GM12891 (cell line): ENCODE measurements at places on chromosomes 4 and X.

DNA sequence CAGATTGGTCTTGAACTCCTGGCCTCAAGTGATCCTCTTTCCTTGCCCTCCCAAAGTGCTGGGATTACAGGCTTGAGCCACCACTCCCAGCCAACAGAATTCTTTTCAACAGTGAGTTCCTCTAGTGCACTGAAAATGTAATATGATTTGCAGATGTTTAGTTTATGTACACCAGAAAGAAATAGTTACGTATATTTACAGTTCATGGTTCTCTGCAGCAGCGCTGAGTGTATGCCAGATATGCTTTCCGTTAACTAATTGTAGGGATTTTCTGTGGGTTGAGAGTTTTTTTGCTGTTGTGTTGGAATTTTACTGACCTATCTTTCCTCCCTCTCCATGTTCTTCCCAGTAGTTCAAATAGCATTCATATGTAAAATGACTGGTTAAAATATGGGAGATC lies 44.0 kb downstream of the GAB1 start:
- DNase-seq: no peak

DNA sequence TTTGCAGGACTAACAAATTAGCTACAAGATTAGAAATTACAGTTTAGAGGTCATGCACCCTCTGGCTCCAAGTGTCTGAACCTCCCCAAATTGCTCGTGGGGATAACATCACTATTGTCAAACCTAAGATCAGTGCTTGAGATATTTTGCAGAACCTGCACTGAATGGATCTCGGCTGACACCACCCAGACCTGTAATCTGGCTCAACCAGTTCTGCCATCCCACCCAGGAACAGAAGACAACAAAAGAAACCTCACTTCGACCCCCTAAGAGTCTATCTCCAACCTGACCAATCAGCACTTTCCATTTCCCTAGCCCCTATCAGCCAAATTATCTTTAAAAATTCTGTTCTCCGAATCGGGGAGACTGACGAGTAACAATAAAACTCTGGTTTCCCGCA lies 318.7 kb downstream of the NAP1L3 start:
- DNase-seq: no peak

- no peak for DNase-seq
These were observed 77.0 kb downstream of the FBXW7 start for GRCh38 chr4:152458801-152459302.

- no peak for DNase-seq
These were observed 50.8 kb downstream of the SLC2A9 start for GRCh38 chr4:9970399-9971011.

- no peak for DNase-seq
These were observed 165.8 kb downstream of the GASK1B start for GRCh38 chr4:158006990-158007389.

- DNase-seq: no peak
These were observed 102.3 kb downstream of the MSN start for GRCh38 chrX:65769564-65770292.

DNA sequence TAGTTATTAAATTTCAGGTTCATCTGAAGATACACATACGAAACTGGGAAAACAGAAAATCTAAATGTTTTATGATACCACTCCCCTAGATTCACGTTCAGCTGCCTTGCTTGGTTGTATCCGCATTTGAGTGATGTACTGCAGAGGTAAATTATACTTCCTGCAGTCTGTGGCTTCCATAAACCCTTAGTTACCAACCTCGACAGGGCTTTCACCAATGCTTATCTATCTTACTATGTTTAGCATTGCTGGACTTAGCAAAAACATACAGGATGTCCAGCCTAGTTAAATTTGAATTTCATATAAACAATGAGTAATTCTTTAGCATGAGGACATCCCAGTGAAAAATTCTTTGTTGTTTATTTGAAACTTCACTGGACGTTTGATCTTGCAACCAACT lies 108.8 kb downstream of the TMA16 start:
- no peak for DNase-seq

GRCh38 chr4:157043131-157043530 lies 32.8 kb upstream of the GLRB start:
- no peak for DNase-seq

DNA sequence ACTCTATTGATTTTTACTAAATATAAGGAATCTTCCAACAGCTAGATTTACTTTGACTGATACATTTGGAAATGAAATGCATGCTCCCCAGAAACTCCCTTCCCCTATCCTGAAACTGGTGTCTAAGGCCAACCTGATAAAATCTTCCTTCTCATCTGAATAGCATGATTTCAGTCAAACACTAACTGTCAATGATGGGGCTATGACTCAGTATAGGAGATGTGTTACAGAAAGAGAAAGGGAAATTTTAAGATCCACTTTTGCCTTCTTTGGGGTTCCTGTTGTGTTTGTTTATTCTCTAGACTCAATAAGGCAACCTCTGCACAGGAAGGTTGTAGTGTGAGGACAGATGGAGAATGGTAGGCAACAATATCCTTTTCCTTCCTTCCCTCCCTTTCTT lies 160.7 kb downstream of the MOSPD2 start:
- no peak for DNase-seq

DNA sequence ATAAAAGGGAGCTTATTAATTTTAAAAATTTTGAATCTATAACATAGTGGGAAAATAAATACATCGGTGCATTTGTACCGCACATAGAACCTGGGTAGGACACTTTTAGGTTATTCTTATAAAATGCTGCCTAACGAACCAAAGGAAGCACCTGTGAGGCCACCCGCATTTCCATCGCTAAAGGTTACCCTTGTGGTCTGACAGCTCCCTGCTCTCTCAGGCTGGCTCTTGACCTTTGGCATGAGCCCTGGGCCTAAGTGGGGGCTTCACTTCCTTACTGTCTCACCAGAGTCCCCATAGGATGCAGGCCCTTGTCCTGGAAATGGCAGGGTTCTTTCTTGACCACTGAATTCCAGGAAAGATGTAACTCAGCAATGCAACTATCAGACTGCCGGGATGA lies 46.0 kb downstream of the HADH start:
- no peak for DNase-seq

DNA sequence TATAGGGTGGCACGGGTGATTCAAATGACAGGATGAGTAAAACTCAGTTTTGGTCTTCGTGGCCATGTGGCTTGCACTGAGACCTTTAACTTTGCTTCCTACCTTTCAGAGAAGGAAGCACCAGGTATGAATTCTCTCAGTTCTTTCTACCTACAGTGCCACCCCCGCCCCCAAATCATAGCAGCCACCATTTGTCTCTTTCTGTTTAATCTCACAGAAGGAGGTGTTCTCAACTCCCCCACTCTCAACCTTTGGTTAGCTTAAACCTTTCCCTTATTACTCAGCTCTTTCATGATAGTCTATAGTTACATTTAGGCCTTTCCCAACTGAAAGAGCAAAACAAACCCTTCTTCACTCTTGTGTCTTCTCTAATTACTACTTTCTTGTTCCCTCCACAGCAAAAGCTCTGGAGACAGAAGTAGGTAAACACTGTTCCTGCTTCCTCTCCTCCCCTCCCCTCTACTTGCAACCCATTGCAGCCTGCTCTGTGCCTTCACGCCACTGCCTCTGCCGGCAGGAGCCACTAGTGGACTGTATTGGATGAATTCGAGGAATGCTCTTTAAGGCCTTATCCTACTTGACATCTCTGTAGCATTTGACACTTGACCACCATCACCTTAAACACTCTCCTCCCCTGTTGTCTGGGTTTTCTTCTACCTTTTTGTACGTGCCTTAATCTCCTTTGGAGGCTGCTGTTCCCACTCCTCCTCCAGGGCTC lies 123.7 kb downstream of the AFF1 start:
- no peak for DNase-seq

- DNase-seq: no peak
These were observed 31.2 kb downstream of the ATXN3L start for GRCh38 chrX:13288671-13289070.

- DNase-seq: peak; percentile 11
These were observed 69.8 kb downstream of the SHROOM3 start for GRCh38 chr4:76504613-76505465.

DNA sequence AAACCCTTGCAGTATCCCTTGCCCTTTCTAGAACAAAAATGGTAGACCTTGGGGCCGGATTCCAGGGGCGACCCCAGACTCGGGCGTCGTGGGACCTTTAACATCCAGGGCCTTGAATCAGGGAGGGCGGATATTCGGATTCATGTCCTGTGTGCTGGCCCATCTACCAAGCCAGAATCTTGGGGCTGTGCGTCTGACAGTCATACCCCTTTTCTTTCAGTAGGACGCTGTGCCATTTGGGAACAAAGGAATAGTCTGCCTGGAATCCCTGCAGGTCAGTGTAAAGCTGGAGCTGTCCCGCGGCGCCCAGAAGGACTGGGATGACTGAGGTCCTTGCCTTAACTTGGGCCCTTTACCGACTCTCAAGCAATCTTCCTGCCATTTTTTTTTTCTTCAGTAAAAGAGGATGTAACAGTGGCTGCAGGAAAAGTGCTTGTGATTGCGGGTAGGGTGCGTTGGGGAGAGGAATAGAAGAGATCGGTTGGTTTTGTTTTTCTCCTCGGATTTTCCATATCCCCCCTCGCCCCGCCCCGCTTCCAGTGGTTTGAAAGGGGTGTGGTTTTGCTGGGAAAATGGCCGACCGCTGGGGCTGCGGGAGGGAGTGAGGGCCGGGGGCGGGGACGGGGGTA lies 518 bp downstream of the ARMCX1 start:
- no peak for DNase-seq

- DNase-seq: no peak
These were observed 15.0 kb downstream of the APELA start for GRCh38 chr4:164892018-164892417.

GRCh38 chrX:47804315-47804714 lies 32.4 kb upstream of the ZNF81 start:
- no peak for DNase-seq

GRCh38 chrX:49884290-49884862 lies 5.1 kb downstream of the USP27X start:
- DNase-seq: peak; percentile 17

GRCh38 chr4:61204353-61205060 lies 4.4 kb downstream of the ADGRL3 start:
- no peak for DNase-seq

- no peak for DNase-seq
These were observed 47.5 kb downstream of the PTPN13 start for GRCh38 chr4:86641516-86642090.

DNA sequence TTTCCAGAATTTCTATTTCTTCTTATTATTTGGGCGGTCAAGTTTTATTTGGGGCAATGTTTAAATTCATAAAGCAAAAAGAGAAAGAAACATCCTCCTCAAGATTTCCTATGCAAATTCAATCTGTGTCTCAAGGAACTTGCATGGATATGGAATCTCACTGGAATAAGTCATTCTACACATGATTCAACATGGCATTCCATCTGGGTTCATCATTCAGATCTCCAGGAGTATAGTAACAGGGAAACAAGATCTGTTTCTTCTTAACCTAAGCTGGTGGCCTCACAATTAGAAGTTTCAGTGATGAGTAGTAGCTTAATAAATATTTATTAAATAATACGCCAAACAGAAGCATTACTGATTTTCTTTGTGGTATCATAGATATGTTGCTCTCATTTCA lies 19.8 kb downstream of the KLHL34 start:
- DNase-seq: no peak

DNA sequence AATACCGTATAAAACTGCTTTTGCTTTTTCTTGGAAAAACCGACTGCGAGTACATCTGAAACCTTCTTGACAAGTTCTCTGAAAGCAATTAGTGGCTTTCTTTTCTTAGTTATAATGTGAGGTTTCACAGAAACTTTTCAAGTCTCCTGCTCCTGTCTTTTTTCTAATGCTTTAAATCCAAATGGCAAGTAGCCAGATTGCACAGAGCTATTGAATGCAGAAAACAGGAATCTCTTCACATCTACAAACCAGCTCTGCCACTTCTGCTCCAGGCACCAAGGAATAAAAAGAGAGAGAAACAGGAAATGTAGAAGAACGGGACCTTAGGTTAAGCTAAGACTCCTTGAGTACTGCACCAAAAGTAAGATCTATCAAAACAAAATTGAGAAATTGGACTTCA lies 267.3 kb upstream of the TET2 start:
- DNase-seq: peak; percentile 8

DNA sequence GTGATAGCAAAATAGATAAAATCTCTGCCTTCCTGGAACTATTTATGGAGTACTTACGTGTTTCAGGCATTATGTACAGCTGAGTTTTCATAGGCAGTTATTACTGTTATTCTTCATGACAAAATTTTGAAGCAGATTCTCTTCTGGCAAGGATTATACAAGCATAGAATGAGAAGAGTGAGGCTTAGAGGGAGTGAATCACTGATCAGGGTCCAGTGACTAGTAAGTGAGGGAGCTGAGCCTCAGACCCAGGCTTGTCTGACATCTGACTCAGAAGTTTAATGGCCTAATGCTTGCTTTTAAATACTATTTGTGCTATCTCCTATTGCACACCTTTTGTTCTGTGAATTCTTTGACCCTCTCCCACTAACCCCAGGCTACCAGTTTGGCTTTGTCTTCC lies 110.6 kb downstream of the DTHD1 start:
- DNase-seq: no peak

GRCh38 chrX:12118134-12118533 lies 20.1 kb upstream of the FRMPD4 start:
- DNase-seq: no peak

- DNase-seq: no peak
These were observed 477 bp downstream of the FGF5 start for GRCh38 chr4:80266902-80267380.

DNA sequence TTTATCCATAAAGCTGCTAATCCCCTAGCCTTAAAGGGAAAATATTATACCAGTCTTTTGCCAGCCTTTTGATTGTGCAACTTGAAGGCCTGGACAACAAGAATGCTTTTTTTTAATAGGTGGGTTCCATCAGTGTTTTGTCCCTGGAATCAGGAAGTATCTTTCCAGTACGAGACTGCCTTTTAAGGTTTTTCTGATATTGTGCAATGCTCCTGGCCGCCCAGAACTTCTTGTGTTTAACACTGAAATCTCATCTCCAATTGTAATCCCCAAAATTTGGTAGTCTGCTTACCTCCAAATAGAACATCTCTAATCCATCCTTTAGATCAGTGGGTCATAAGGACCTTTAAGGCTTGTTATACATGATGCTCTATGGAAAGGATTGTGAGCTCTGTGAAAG lies 256.7 kb downstream of the NAF1 start:
- DNase-seq: no peak

GRCh38 chr4:69471639-69472038 lies 24.1 kb downstream of the UGT2B4 start:
- DNase-seq: no peak

DNA sequence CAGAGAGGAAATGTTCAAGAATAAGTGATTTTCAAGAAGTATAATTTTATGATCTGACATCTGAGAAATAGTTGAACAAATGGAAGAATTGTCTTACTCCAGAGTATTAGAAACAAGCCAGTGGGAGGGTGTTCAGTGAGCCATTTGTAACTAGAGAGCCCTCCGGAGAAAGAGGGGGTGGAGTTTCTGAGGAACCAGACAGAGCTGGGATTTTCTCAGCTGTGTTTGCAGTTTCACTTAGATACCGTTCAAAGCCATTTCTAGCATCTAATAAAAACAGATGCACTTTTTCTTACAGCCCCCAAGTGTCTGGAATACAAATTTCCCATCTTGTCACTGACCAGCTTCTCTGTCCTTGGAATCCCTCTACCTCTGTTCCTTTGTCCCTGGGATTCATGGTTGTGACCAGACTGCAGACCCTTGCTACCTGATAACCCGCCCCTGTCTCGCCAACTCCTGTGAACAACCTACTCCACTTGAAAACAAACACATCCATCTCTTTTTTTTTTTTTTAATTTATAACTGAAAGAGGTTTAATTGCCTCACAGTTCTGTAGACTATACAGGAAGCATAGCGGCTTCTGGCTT lies 132.8 kb upstream of the KLF3 start:
- DNase-seq: no peak

- DNase-seq: no peak
These were observed 65.9 kb downstream of the UCHL1 start for GRCh38 chr4:41322617-41323016.

GRCh38 chr4:128346054-128346716 lies 58.6 kb upstream of the PGRMC2 start:
- DNase-seq: no peak
